Activated naive CD8-positive, alpha-beta T cell treated with anti-CD3 and anti-CD28 coated beads, Interleukin-2, amount 50 U/mL, for 24 hours (primary cell): ENCODE measurements at places on chromosomes 16 and 17.

GRCh38 chr16:56800355-56800754 lies 64.7 kb upstream of the SLC12A3 start:
- H3K27me3 ChIP-seq: no peaks in the 10 kb centered on the region
- H3K4me1 ChIP-seq: no peaks in the 10 kb centered on the region

DNA sequence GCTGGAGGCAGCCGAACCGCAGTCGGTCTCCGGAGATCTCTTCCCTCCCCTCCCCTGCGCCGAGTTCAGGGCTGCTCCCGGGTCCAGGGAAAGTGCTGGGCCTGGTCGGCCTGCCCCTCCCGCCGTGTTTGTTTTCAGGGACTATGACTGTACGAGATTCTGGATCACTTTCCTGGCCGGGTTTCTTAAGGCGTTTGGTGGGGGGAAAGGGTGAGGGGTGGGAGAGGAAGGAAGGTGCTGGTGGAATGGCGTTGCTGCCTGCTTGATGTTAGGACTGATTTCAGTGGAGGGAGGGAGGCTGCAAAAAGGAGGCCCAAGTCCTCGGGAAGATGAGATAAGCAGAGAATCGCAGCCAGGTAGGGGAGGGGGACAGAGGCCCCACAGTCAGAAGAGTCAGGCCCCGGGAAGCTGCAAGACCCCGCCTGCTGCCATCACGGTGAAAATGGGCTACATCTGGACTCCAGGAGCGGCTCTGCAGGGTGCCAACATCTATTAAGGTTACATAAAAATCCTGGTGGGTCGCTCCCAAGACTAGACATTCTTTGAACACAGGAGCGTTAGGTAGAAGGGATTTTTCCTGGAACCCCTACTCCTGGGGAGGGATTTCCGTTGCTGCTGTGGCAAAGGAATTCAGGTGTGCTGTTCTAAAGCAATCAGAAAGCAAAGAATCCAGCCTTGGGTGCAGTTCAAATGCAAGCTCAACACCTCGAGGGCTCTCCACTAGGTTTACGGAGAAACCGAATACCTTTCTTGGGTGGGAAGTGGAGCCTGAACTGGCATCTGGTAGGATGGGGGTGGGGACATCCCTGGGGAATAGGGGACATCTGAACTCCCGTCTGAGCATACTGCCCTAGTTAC lies 1.2 kb downstream of the ARHGAP44 start:
- peaks cover 45% of the 10 kb centered on the region for H3K27me3 ChIP-seq
- peak overlapping the region; percentile 60 for H3K4me3 ChIP-seq
- H3K36me3 ChIP-seq: no peaks in the 10 kb centered on the region
- H3K4me1 ChIP-seq: peaks cover 6% of the 10 kb centered on the region
- no peak overlapping the region for H3K27ac ChIP-seq
- no peak for DNase-seq

DNA sequence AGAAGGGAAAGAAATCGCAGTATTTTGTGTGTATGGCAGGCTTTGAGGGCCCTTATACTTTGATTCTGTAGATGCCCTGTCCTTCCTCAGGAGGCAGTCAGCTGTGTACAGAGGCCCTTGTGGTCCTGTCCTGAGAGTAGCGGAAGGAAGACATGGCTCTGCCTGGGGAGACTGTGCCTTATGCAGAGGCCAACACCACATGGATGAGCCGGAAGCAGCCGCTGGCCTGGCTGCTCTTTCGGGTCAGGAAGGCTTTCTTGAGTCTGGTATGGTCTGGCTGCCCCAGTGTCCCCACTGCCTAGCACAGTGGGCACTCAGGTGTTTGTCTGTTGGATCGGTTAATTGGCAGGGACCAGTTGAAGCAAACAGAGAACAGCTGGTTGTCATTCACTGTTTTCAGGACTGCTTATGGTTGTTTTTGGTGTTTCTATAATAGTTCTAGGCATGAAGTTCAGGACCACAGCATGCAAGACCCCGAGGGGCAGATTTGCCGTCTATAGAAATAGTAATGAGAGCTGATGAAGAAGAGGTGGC lies 12.4 kb downstream of the USP10 start:
- H3K27me3 ChIP-seq: no peaks in the 10 kb centered on the region
- no peak overlapping the region for H3K27ac ChIP-seq
- H3K4me3 ChIP-seq: no peak overlapping the region
- H3K36me3 ChIP-seq: peaks cover 21% of the 10 kb centered on the region
- peaks cover 61% of the 10 kb centered on the region for H3K4me1 ChIP-seq

- H3K36me3 ChIP-seq: no peaks in the 10 kb centered on the region
- H3K27me3 ChIP-seq: peaks cover 3% of the 10 kb centered on the region
- H3K27ac ChIP-seq: no peak overlapping the region
- no peak overlapping the region for H3K4me3 ChIP-seq
- no peak for DNase-seq
Measured at GRCh38 chr16:82360024-82360783, 190.2 kb upstream of the MPHOSPH6 start.

- no peak overlapping the region for H3K27ac ChIP-seq
- no peaks in the 10 kb centered on the region for H3K36me3 ChIP-seq
- no peaks in the 10 kb centered on the region for H3K27me3 ChIP-seq
- peaks cover 4% of the 10 kb centered on the region for H3K4me1 ChIP-seq
- H3K4me3 ChIP-seq: no peak overlapping the region
Measured at GRCh38 chr16:72856797-72857196, 191.1 kb downstream of the ZFHX3 start.

GRCh38 chr16:84500531-84500930 lies 3.9 kb downstream of the MEAK7 start:
- DNase-seq: no peak
- no peak overlapping the region for H3K4me3 ChIP-seq
- H3K36me3 ChIP-seq: peaks cover 3% of the 10 kb centered on the region
- peaks cover 15% of the 10 kb centered on the region for H3K4me1 ChIP-seq
- no peak overlapping the region for H3K27ac ChIP-seq

DNA sequence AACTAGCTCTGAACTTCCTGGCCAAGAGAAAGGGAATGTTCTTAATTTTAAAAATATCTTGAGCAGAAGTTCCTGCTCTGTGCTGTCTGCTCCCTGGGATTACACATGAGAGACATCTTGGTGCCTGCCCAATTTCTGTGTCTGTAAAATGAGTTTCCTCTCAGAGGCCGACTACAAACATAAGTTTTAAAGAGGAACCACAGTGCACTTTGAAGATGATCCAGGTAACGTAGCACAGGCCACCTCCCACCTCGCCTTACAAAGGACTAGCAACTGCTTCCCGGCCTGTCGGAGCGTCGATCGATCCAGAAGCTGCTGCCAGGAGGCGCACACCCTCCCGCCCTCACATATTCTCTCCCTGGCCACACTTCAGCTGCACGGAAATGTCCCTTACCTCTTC lies 55.0 kb upstream of the ATP2A3 start:
- H3K27ac ChIP-seq: no peak overlapping the region
- peaks cover 43% of the 10 kb centered on the region for H3K36me3 ChIP-seq
- H3K27me3 ChIP-seq: no peaks in the 10 kb centered on the region
- no peak overlapping the region for H3K4me3 ChIP-seq

DNA sequence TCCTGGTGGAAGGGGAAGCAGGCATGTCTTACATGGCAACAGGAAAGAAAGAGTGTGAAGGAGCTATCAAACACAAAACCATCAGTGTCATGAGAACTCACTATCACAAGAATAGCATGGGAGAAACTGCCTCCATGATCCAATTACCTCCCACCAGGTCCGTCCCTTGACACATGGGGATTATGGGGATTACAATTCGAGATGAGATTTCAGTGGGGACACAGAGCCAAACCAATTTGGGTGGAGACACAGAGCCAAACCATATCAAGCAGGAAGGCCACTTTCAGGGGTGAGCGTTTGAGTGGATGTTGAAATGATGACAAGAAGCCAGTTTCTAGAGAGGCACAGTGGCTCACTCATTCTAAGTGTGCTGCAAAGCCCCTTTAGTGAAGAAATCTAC lies 143.8 kb downstream of the CPPED1 start:
- no peak overlapping the region for H3K4me3 ChIP-seq
- H3K4me1 ChIP-seq: no peaks in the 10 kb centered on the region
- no peak for DNase-seq

DNA sequence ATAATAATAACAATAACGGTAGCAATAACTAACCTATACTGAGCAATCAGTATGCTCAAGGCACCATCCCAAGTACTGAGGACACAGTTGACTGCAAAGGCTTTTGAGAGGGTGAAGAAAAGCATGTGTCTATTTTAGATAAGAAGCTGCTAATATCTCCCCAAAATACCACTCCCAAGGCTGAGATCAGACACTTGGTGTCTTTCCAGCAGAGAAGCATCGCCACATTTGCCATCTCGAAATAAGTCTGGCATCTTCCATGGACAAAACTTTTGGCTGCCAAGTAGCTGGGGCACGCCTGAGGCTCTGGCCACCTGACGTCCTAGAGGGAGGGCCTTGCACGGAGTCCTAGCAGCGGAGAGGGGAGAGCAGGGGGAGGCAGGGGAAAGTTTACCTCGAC lies 39.0 kb downstream of the ZNF423 start:
- H3K36me3 ChIP-seq: no peaks in the 10 kb centered on the region
- no peaks in the 10 kb centered on the region for H3K4me1 ChIP-seq
- H3K4me3 ChIP-seq: no peak overlapping the region
- no peak for DNase-seq
- H3K27ac ChIP-seq: no peak overlapping the region

- no peak for DNase-seq
- peaks cover 2% of the 10 kb centered on the region for H3K4me1 ChIP-seq
- H3K27me3 ChIP-seq: peaks cover 7% of the 10 kb centered on the region
- H3K27ac ChIP-seq: no peak overlapping the region
Measured at GRCh38 chr16:85246473-85246872, 134.2 kb upstream of the CIBAR2 start.

GRCh38 chr17:72142614-72143013 lies 21.8 kb downstream of the SOX9 start:
- H3K27ac ChIP-seq: no peak overlapping the region

DNA sequence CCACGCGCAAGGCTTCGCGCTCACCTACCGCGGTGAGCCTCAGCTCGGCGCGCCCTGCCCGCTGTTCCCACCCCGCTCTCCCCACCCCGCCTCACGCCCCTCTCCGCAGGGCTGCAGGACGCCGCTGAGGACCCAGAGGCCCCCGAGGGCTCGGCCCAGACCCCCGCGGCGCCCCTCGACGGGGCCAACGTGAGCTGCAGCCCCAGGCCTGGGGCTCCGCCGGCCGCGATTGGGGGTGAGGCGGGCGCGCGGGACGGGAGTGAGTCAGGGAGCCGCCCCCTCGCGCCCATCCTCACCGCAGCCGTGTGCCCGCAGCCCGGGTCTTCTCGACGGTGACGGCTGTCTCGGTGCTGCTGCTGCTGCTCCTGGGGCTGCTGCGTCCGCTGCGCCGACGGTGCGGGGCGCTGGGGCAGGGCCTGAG lies 1.9 kb upstream of the PAQR4 start:
- DNase-seq: no peak
- H3K4me3 ChIP-seq: no peak overlapping the region
- peaks cover 9% of the 10 kb centered on the region for H3K36me3 ChIP-seq
- no peak overlapping the region for H3K27ac ChIP-seq
- peaks cover 36% of the 10 kb centered on the region for H3K27me3 ChIP-seq

- peaks cover 19% of the 10 kb centered on the region for H3K4me1 ChIP-seq
- H3K27me3 ChIP-seq: no peaks in the 10 kb centered on the region
- H3K36me3 ChIP-seq: peaks cover 40% of the 10 kb centered on the region
- no peak for DNase-seq
Measured at GRCh38 chr17:27496437-27496943, 40.2 kb downstream of the KSR1 start.

- H3K4me1 ChIP-seq: no peaks in the 10 kb centered on the region
- no peak overlapping the region for H3K4me3 ChIP-seq
- no peaks in the 10 kb centered on the region for H3K27me3 ChIP-seq
Measured at GRCh38 chr16:88315543-88316105, 67.1 kb upstream of the ZNF469 start.

- no peaks in the 10 kb centered on the region for H3K4me1 ChIP-seq
- H3K4me3 ChIP-seq: no peak overlapping the region
- H3K27ac ChIP-seq: no peak overlapping the region
- H3K36me3 ChIP-seq: no peaks in the 10 kb centered on the region
- no peak for DNase-seq
Measured at GRCh38 chr16:29310852-29311314, 95.6 kb downstream of the NPIPB11 start.

GRCh38 chr17:72382971-72383722 lies 262.3 kb downstream of the SOX9 start:
- no peak for DNase-seq
- H3K4me1 ChIP-seq: no peaks in the 10 kb centered on the region
- H3K27ac ChIP-seq: no peak overlapping the region

- no peak for DNase-seq
- no peaks in the 10 kb centered on the region for H3K36me3 ChIP-seq
- H3K4me3 ChIP-seq: no peak overlapping the region
- no peaks in the 10 kb centered on the region for H3K27me3 ChIP-seq
- no peaks in the 10 kb centered on the region for H3K4me1 ChIP-seq
Measured at GRCh38 chr16:26087091-26087490, 395.3 kb downstream of the HS3ST4 start.

DNA sequence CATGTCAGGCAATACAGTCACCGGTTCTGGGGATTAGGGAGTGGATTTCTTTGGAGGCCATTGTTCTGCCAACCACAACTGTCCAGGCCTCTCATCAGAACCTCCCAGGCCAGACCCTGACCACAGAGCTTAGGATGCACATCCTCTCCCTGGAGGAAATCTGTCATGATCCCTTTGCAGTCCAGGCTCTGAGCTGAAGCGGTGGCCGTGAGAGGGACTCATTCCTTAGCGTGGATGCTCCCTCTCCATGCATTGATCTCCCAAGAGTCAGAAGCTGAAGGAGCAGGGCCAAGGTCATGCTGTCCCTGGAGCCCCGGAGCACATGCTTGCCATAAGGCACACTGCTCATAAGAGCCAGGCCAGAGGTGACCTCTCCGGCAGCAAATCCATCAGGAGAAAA lies 181.4 kb downstream of the COPRS start:
- DNase-seq: no peak
- H3K4me1 ChIP-seq: peaks cover 19% of the 10 kb centered on the region
- no peak overlapping the region for H3K27ac ChIP-seq
- no peak overlapping the region for H3K4me3 ChIP-seq
- H3K36me3 ChIP-seq: no peaks in the 10 kb centered on the region
- peaks cover 42% of the 10 kb centered on the region for H3K27me3 ChIP-seq

- no peaks in the 10 kb centered on the region for H3K4me1 ChIP-seq
- no peak overlapping the region for H3K27ac ChIP-seq
- H3K4me3 ChIP-seq: no peak overlapping the region
- no peaks in the 10 kb centered on the region for H3K36me3 ChIP-seq
- no peak for DNase-seq
Measured at GRCh38 chr17:61352781-61353491, 46.7 kb upstream of the TBX2 start.

GRCh38 chr16:27431773-27432532 lies 30.0 kb downstream of the IL21R start:
- DNase-seq: no peak
- H3K4me1 ChIP-seq: peaks cover 53% of the 10 kb centered on the region
- H3K36me3 ChIP-seq: peaks cover 76% of the 10 kb centered on the region
- H3K27ac ChIP-seq: peak overlapping the region; percentile 76
